ENCODE measurements at places on chromosomes 1 and 21. TPM values are rescaled to one million over a fixed set of nuclear protein-coding genes. Genes with fewer than 3 reads are reported as not detected.

DNA sequence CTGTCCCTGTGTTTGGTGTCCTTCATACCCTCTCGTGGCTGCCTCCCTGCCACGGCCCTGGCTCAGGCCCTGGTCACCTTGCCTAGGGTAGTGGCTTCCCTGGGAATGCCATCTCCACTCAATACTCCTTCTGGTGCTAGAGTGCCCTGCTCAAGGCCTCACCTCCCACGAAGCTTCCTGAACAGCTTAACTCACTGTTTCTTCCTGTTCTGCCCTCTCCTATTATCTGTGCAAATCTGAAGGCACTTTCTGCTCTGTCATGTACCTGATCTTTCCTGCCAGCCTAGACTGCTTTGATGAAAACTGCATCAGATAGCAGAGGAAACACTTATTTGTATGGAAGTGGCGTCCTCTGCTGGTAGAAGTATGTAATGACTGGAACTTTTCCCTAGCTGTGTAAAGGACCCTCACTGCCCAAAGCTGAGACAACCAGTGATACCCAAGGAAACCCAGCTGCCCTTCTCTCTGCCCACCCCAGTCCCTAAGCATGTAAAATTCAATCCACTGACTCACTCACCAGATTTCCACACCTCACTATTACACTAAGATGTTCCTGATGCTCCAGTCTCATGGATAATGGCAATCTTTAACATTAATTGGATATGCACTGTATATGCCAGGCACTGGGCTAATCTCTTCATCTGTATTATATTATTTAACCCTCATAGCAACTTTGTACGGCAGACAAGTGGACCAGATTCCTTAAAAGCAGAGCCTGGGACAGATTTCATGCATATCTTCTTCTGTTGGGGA is 36.2 kb upstream of the BTG2 start:
- DNase-seq, result no peak

GRCh38 chr1:201186192-201186591 is 4.4 kb upstream of the IGFN1 start:
- no peak for DNase-seq

The JAK1 gene
- 332 TPM for total RNA-seq

The OR6K3 gene
- total RNA-seq, result not detected

The MAN1C1 gene
- 16.3 TPM for total RNA-seq
